ENCODE measurements at places on chromosomes 5 and 9. TPM values are rescaled to one million over a fixed set of nuclear protein-coding genes. Genes with fewer than 3 reads are reported as not detected.

FOXD4 gene
- 0.21 TPM for total RNA-seq

ADGRD2 gene
- total RNA-seq = not detected

TEX48 gene
- total RNA-seq = not detected

SLC36A3 gene
- not detected for total RNA-seq

PCDHA6 gene
- total RNA-seq = not detected

IRX1 gene
- total RNA-seq = 27.7 TPM

C6 gene
- not detected for total RNA-seq

CREB3 gene
- total RNA-seq = 47.8 TPM

GPX8 gene
- total RNA-seq = 26.2 TPM

MAP1B gene
- 2.2 TPM for total RNA-seq

AMACR gene
- 8.5 TPM for total RNA-seq

TAF11L5 gene
- total RNA-seq = not detected

CSNK1G3 gene
- 34.6 TPM for total RNA-seq

EXOSC2 gene
- total RNA-seq = 34.4 TPM

STPG3 gene
- not detected for total RNA-seq

RAB3C gene
- not detected for total RNA-seq

ERBIN gene
- 34.7 TPM for total RNA-seq

OTP gene
- not detected for total RNA-seq

IL9 gene
- not detected for total RNA-seq

IER5L gene
- 52.2 TPM for total RNA-seq

GFI1B gene
- total RNA-seq = not detected

FBP2 gene
- not detected for total RNA-seq

OR13C4 gene
- total RNA-seq = not detected

STC2 gene
- 51.6 TPM for total RNA-seq

EIF4E1B gene
- total RNA-seq = not detected

GCNT4 gene
- 3.1 TPM for total RNA-seq

CDC20B gene
- not detected for total RNA-seq

IZUMO3 gene
- not detected for total RNA-seq

ATG12 gene
- total RNA-seq = 14.3 TPM

PHF24 gene
- under 0.01 TPM for total RNA-seq

IL31RA gene
- 0.28 TPM for total RNA-seq

PCDHB4 gene
- total RNA-seq = not detected

BARHL1 gene
- total RNA-seq = not detected

LRRC26 gene
- total RNA-seq = 0.70 TPM

ZDHHC11 gene
- 1.3 TPM for total RNA-seq

MPDZ gene
- 14.1 TPM for total RNA-seq

GNAQ gene
- 18.6 TPM for total RNA-seq

INSL4 gene
- 1.0 TPM for total RNA-seq

RETREG1 gene
- total RNA-seq = 0.35 TPM

PCDHAC1 gene
- 0.07 TPM for total RNA-seq

DIRAS2 gene
- total RNA-seq = not detected

CNTNAP3B gene
- 3.7 TPM for total RNA-seq

DDX46 gene
- total RNA-seq = 27.1 TPM

Data from airway epithelial cell (primary cell).